ENCODE measurements at places on chromosomes 12 and 14. TPM values are rescaled to one million over a fixed set of nuclear protein-coding genes. Genes with fewer than 3 reads are reported as not detected.

NFE2 gene
- 0.10 TPM for total RNA-seq

MYF5 gene
- not detected for total RNA-seq

CLMN gene
- 1.6 TPM for total RNA-seq

RASSF3 gene
- total RNA-seq: 25.7 TPM

COL2A1 gene
- not detected for total RNA-seq

TAS2R8 gene
- not detected for total RNA-seq

DAO gene
- not detected for total RNA-seq

LRRC10 gene
- total RNA-seq: not detected

KCNC2 gene
- not detected for total RNA-seq

All from smooth muscle cell of the pulmonary artery (primary cell).